Effector CD4-positive, alpha-beta T cell (primary cell): ENCODE measurements at places on chromosomes 5 and 9.

DNA sequence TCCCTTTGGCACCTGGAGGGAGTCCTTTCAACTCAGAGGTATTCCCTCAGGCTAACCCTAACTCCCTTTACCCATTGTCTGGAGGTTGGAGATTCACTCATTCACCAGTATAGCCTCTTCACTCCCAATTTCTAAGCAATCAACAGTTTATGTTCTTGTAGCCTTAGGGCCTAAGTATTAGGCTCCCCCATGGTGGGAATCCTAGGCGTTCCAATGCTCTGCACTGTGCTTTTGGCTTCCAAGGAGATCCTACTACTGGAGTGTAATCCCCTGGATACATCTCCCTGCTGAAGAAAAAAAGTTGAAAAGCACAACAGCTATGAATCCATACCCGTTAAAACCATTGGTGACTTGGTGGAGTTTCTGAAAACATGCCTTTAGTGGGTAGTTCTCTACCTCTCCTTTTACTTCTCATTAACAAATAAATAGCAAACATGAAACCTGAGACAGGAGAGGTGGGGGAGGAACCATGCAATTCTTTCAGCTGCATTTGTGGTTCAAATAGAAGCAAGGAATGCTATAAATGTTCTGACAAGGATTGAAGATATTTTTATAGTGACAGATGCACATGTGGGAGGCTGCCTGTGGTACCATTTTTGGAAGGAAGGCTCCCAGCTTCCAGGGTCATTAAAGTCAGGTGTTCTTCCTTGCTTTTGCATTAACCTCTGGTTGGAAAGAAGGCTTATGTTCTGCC is 397.1 kb downstream of the DMAC1 start:
- DNase-seq: no peak

DNA sequence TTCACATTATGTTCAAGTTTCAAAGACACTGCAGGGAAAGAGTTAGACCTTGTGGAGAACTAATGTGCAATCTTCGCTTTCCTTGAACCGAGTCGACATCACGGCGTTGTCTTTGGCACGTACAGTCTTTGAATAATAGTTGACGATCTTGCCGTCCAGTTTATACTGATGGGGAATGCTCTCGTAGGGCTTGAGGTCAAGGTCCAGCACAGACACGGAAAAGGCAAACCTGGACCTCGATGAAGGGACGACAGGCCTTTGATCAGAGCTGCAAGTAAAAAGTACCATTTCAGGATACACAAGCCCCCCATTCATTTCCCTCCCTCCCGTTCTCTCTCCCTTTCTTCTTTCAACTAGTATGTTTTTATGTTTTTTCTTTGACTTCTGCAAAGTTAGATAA is 54.1 kb downstream of the IPPK start:
- no peak for DNase-seq

- DNase-seq: no peak
Measured at GRCh38 chr5:123485275-123485674, 26.7 kb upstream of the CSNK1G3 start.

DNA sequence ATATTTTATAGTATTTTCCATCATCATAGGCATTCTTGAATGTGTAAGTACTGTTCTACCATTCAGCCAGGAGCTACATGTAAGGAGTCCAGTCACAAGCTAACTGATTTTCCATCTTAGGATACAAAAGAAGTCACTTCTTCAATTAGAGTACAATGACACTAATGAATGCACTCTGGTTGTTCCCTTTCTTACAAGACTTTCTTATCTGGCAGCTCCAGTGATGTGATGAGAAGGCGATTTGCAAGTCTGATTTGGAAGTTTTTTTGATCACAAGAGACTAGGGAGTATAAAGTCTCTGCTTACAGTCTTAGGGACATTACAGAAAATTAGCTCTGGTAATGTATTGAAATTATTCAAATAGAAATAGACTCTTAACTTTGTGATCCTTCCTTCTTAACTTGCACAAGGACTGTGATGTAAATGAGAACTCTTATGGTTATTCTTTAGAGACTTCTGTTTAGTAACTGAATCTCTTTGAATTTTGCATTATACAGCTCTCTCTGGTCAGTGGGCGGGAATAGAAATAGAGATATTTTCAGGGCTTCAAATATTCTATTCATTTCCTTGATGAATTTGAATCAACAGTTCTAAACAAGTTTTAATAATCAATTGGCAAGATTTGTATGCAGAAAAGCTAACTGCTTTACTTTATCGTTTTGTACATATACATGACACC is 130.4 kb upstream of the CDH6 start:
- DNase-seq: no peak

DNA sequence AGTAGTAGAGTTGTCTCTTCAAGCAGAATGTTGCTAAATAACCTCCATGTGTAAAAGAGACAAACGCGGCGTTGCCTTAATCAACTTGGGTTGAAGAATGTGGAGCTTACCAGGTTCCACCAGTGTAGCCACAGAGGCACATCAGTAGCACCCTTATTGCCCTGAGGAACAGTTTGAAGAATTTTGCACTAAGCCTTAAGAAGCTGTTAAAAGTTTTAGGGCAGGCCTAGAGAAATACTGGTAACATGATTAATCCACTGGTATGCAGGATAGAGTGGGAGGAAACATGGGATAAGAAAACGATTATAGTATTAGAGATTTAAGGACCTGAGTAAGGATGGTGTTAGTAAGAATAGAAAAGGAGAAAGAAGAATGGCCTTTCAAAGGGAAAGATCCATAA is 100.6 kb downstream of the ZCCHC7 start:
- no peak for DNase-seq

DNA sequence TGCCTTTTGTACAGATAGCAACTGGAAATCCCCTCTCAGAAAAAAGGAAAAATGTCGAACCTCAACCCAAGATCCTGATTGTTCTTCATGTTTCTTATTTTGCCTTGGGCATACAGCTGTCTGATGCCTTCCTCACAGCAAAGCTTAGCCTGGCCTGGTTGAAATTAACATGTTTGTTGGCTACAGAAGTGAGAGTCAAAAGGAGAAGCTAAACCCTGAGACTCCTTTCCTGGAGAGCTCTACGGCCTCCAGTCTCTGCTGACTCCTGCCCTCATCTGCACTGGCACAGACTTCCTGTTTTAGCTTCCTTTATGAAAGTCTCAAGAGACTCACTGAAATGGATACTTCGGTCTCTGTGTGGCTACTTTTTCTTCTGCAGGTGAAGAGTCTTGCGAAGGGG is 186.7 kb downstream of the PARP8 start:
- no peak for DNase-seq

- no peak for DNase-seq
Measured at GRCh38 chr5:56251440-56251839, 18.3 kb upstream of the ANKRD55 start.

- no peak for DNase-seq
Measured at GRCh38 chr5:170223906-170224305, 8.9 kb upstream of the C5orf58 start.

DNA sequence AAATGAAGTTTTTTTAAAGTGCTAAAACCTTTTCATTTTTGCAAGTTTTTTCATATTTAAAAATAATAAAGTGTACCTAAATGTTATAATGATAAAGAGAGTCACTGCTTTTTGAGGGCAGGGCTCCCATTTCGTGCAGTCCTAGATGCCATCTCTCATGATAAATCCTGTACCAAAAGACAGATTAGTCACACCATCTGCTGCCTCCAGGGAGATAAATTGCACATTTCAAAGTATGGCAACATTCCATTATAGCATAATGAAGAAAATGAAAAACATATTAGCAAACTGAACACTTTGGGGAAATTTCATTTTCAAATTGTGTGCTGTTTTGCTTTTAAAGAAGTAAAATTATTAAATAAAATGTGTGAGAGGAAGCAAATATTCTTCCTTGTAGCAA is 257.2 kb downstream of the KIAA0825 start:
- DNase-seq: no peak

DNA sequence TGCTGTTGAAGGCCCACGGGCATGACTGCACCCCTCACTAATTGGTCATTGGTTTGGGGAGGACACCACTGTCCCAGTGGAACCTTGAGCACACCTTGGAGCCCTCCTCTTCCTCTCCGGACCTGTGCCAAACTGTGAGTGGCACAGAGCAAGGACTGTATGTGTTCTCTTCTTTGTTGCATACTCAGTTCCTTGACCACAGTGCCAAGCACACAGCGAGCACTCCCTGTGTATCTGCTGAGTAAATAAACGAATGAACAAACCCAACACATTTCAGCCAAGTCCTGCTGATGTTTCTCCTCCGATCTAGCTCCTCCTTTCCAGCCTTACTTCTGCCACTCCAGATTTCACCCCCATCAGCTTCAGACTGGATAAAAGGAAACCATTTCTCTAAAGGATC is 2.7 kb upstream of the TRIM52 start:
- no peak for DNase-seq

- no peak for DNase-seq
Measured at GRCh38 chr9:4970970-4971641, 14.0 kb upstream of the JAK2 start.

DNA sequence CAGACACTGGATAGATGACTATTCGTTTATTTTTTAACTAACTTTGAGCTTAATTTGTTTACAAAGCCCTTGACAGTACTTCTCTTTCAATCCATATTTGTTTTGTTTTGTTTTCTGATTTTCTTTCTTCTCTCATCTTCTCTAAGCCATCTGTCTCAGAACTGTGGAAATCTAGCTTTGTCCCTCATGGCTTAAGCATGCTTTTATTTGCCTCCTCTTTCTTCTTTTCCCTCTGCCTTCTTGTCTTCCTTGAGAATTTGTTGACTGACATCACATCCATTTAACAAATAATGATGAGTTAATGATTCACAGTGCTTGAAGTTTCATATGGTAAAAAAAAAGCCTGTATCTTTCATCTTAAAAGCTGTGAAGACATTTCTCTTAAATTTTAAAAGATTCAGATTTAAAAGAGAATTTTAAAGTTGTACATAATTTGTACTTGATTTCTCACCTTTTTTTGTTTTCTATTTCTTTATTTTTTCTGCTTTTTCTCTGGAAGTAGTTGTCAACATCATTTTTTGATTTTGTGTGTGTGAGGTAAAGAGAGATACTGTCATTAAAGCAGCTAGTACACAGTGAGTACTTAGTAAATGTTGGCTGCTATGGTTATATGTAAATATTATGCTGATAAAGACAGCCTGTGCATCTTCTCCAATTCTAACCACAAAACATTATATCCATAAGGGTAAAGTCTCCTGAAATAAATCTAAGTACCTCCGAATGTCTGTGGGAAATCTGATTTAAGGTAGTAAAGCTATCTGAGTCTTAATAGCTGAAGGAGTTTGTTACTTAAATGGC is 13.9 kb upstream of the SGCD start:
- no peak for DNase-seq

DNA sequence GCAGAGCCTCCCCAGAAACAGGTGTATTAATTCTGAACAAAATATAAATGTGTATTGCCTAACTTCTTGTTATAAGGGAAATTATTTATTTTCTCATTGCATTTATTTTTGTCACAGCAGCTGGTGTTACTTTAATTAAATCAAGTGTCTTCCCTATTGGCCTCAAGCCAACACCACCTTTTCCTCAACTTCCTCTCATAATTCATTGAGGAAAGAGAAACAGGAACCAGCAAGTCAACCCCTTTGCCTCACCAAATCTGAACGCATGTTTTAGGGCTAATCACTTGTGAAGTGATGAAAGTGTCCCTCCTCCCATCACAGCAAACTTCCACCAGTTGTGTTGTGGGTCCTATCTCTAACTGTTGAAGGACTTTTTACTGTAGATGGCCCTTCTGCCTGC is 73.1 kb downstream of the DIRAS2 start:
- DNase-seq: no peak

DNA sequence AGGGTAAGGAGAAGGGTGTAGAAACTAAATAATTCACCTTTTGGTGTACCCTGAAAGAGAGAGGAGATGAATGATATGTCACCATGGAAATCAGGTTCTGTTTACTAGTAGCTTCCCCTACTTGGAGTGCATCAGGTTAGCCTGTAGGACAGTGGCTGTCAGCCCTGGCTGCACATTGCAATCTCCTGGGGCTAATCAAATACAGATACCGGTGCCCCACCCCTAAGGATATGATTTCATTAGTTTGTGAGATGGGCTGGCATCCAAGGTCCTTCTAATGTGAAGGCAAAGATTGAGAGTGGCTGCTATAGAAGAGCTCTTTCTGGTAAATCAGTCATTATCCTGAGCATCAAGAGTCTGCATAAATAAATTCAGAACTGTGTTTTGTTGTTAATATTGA is 47.2 kb downstream of the INSYN2B start:
- no peak for DNase-seq

GRCh38 chr5:157468293-157468965 is 8.4 kb downstream of the NIPAL4 start:
- DNase-seq: no peak
